ENCODE measurements at places on chromosomes 11 and 22. TPM values are rescaled to one million over a fixed set of nuclear protein-coding genes. Genes with fewer than 3 reads are reported as not detected.

DNA sequence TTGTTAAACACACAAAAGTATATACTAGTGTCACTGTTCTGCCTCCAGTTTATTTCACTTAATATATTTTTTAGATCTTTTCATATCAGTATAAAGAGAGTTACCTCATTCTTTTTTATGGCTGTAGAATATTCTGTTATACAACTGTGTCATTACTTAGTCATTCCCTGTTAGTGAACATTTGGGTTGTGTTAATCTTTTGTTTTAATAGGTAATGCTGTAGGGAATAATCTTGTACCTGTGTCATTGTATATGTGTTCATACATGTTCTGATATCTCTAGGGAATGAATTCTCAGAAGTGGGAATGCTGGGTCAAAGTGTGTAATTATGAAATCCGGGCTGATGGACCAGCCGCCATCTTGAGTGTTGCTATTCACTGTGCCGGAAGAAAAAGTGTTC, 71.4 kb downstream of the SWAP70 start:
- DNase-seq = no peak

- no peak for DNase-seq
Observed at GRCh38 chr11:111499483-111499882, 12.7 kb downstream of the BTG4 start.

- DNase-seq = no peak
Observed at GRCh38 chr22:45934659-45935341, 42.2 kb downstream of the WNT7B start.

Gene EMSY
- total RNA-seq = 15.2 TPM

Gene USP2
- total RNA-seq = 35.6 TPM
